T follicular helper cell (primary cell): ENCODE measurements at places on chromosomes 12 and 14.

GRCh38 chr12:34400411-34400881 lies 378.1 kb downstream of the ALG10 start:
- no peak for DNase-seq

DNA sequence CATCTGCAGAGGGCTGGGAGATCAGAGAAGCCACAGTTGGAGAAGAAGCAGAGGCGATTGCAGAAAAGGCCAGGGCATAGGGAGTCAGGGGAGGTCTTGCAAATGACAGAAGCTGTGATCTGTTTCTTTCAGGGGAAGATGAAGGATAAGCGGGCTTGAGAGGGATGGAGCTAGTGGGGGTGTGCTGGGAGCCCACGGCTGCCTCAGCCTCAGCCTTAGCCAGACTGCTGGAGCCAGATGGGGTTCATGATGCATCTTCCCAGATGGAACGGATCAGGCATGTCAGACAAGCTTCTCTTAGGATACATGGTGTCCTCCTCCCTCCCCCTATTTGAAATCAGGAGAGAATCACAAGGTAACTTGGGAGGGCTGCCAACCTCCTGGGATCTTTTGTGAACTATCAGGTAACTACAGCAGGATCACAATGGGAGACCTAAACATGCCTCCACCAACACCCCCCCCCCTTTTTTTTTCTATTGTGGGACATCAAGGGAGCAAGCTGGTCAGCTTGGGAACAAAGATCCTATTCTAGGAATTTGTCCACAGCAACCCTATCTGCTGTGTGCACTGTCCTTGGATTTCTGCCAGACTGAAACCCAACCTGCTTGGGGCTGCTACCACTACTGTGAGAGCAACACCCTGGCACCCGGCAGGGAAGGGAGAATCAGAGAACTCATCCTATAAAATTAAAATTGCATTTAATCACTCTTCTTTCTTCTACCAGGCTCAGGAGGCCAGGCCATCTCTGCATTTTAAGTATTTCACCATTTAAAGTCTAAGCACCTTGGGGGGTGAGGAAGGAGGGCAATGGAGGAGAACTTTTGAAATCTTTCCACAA lies 10.7 kb upstream of the ATP2A2 start:
- DNase-seq, result no peak

DNA sequence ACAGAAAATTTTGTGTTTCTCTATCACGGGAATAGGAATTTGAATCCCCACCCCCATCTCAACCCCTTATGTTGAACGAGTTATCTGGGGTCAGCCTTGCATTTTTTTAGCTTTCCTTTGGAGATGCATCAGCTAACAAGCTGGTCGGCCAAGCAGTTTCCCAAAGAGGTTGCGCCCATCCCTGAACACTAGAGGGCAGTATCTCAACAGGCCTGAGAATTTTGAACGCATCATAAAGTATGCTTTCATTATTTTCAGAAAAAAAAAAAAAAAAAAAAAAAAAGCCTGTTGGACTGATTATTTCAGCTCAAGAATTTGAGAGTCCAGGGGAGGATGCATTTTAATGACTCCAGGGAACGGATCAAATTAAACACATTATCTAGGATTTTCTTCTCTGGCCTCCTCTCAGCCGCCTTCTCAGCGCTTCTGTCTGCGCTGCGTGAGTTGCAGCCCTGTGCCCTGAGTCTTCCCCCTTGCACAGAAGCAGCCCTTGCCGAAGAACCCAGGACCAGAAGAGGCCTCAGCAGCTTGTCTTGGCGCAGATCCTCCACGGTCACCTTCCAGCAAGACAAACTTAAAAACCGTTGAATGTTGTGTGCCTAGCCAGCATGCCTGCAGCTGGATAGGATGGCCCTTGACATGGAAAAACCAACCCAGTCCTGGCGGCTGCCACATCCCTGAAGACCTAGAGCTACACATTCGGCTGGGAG lies 76.6 kb upstream of the GZMB start:
- DNase-seq, result peak; percentile 22

DNA sequence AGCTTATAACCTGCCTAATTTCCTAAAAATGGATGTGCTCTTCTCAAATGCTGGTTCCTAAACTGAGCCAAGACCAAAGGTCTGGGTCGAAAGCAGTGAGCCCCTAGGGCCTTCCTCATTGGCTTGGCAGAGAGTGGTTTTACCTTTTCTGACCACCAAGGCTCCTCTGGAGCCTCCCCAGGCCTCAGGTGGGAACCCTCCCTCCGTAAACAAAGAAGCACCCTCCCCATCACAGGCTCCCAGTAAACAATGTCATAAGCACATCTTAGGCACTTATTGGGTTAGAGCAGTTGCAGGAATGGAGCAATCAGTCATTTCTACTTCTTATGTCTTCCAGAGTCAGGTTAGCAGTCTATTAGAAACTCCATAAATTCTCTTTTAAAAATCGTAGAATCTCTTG lies 6.0 kb downstream of the CHPT1 start:
- no peak for DNase-seq
